Activated CD4-positive, alpha-beta T cell treated with anti-CD3 and anti-CD28 coated beads, Interleukin-2, amount 50 U/mL, for 16 hours (primary cell): ENCODE measurements at places on chromosomes 1 and 21.
A peak's percentile ranks its signal among the peaks of the same experiment; 100 is the strongest.

- DNase-seq: no peak
Measured at GRCh38 chr1:35631396-35631795, 9.9 kb downstream of the PSMB2 start.

DNA sequence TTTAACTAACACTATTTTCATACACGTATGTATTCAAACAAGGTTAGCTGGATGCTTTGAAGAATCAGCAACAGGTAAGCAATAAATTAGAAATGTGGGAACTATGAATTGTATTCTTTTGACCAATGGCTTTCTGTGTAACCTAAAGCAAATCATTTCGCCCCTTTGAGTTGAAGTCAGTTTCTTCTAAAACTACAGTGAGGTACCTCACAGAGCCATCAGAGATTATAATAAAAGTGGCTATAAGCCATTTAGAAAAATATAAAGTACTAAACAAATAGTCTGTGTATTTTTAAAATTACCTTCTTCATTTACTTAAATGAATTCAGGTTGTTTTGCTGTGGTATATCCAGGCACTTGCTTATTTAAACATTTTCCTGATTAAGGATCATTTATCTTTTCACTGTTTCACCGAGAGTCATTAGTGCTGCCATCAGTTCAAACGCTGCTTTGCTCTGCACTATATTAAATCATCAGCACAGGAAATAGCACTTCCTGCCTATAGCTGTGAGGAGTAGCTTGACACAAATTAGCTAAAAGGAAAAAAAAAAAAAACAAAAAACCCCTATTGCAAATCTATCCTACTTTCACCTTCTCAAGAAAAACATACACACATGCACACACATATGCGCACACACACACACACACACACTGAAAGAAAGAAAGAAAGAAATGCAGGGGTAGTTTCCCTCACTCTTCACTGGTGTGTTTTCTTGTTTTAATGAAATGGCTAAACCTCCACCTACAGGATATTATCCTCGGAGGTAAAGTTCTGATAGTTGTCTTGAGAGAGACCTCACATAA lies 39.8 kb upstream of the C1orf105 start:
- DNase-seq: peak; percentile 80

GRCh38 chr1:204829133-204829825 lies 41.4 kb upstream of the NFASC start:
- DNase-seq: no peak

GRCh38 chr1:72229893-72230292 lies 52.4 kb downstream of the NEGR1 start:
- DNase-seq: no peak

GRCh38 chr21:41600116-41600515 lies 92.2 kb upstream of the TMPRSS2 start:
- DNase-seq: no peak

DNA sequence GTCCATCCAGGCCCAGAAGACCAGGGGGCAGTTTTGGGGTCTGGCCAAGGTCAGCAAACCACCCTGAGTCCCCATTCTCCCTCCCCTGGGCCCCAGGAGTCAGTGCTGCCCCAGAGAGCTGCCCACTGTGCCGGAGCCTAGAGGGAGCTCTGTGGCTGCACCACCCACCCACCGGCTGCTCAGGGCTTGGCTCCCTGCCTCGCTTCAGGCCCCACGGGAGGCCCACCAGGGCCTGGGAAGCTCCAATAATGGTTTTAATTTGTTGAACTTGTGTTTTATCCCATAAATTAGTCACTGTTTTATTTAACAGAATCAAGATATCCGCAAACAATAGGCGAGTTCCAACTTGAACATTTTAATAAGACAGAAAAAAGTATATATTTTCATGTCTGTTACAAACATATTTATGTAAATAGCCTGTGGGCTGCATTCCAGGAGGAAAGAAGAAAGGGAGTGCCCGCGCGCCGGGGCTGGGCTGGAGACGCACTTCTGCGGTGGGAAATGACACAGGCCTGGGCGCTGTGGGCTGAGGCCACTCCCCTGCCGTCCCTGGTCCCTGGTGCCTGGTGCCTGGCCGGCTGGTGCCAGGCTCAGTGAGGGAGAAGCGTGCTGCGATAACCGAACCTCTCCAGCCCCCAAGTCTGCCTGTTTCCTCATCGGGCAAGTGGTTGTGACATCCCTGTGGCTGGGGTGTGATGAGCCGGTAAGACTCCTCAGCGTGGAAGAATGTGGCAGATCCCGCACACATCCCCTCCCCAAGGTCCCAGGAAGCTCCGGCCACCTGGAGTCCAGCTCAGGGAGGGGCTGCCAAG lies 160.5 kb downstream of the PEX14 start:
- DNase-seq: no peak

DNA sequence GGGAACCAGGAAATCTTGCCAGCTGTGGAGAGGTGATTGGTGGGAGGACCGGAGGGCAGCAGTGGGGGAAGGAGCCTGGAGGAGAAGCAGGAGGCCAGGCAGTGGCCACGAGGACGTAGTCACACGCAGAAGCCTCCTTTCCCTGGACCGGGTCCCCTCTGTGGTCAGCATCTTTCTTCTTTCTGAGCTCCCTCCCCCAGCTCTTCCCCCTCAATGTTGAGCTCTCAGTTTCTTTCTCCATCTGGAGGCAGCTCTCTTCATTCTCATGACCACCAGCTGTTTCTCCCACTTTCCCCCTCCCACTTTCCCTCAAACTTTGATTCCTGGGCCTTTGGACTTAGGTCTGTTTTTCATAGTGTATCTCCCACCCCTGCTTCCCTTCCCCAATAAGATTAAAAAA lies 18.3 kb downstream of the KIRREL1 start:
- DNase-seq: no peak

DNA sequence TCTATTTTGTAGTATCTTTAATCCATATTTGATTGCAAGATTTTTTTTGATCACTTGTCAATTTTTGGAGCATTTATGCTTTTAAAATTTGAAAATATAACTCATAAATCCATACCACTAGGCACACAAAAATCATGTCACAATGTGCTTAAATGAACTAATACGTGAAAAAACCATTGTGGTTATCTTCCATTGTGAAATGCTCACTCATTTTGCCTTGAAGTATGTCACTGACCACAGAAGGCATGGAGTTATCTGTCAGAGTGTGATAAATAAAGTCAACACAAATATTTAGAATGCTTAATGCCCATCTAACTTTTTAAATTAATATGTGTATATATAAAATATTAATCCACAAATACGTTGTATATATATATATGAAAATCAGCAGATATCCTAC lies 347.2 kb downstream of the PTPRC start:
- no peak for DNase-seq

DNA sequence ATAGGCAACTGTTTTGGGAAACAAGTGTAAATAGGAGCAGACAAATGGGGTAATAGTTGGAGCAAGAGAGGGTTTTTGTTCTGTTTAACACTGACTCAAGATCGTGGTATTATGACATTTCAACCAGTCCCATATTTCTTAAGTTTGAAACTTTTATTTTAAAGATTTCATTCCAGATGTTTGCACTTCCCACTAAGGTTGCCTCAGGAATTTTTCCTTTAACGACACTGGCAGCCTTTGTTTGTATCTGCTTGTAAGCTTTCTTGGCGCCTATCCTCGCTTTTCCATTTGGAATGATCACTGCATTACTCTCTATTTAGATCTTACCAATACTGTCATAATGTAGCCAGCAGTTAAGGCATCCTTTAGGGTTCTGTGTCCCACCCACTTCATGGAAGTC lies 67.7 kb downstream of the ALG6 start:
- no peak for DNase-seq

GRCh38 chr1:153968408-153968807 lies 706 bp downstream of the CREB3L4 start:
- DNase-seq: no peak

GRCh38 chr1:39788758-39789570 lies at the start of gene BMP8B:
Gene BMP8B (minus strand): TSS chr1:39788865. CDS start chr1:39788485, 380 bp downstream.
- peak; percentile 40 for DNase-seq

DNA sequence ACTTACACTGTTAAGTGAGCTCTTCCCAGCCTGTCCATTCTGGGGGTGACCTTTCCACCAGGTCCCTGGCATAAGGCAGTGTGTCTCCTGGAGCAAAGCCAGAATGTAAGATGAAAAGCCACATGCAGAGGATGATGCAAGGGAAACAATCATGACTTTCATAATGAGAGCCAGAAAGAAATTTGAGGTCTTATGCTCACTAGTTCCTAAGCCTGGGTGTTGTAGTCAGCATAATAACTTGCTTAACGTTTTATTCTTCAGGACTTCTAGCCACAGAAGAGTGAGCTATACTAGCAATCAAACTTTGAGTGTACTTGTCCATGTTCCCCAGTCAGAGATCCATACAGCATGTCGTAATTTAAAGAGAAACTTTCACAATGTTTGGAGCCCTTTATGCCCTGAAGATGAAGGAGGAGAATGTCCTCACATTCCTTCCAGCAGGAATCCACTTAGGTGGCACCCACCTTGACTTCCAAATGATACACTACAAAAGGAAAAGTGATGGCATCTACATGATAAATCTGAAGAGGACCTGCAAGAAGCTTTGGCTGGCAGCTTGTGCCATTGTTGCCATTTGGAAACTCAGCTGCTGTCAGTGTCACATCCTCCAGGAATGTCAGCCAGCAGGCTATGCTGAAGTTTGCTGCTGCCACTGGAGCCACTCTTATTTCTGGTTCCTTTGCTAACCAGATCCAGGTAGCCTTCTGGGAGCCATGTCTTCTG lies 60.5 kb upstream of the FOXD3 start:
- DNase-seq: no peak

DNA sequence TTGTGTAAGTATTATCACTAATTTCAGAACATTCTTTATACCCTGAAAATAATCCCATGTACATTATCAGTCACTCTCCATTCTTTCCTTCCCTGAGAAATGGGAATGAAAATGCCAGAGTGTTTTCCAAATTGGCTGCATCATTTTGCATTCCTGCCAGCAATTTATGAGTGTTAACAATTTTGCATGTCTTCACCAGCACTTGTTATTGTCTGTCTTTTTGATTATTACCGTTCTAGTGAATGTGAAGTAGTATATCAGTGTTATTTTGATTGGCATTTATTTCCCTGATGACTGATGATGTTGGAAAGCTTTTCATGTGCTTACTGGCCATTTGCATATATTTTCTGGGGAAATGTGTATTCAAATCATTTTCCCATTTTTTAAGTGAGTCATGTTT lies 71.9 kb downstream of the PCBP3 start:
- DNase-seq: no peak

- DNase-seq: peak; percentile 55
Measured at GRCh38 chr1:9721606-9722377, 70.3 kb downstream of the PIK3CD start.

- DNase-seq: no peak
Measured at GRCh38 chr1:67227196-67227595, 60.9 kb downstream of the IL23R start.

GRCh38 chr1:4002061-4002521 lies 102.0 kb upstream of the C1orf174 start:
- no peak for DNase-seq

GRCh38 chr21:17467392-17467791 lies 45.5 kb upstream of the CXADR start:
- DNase-seq: no peak

- no peak for DNase-seq
Measured at GRCh38 chr1:110620686-110621085, 14.5 kb upstream of the KCNA2 start.

DNA sequence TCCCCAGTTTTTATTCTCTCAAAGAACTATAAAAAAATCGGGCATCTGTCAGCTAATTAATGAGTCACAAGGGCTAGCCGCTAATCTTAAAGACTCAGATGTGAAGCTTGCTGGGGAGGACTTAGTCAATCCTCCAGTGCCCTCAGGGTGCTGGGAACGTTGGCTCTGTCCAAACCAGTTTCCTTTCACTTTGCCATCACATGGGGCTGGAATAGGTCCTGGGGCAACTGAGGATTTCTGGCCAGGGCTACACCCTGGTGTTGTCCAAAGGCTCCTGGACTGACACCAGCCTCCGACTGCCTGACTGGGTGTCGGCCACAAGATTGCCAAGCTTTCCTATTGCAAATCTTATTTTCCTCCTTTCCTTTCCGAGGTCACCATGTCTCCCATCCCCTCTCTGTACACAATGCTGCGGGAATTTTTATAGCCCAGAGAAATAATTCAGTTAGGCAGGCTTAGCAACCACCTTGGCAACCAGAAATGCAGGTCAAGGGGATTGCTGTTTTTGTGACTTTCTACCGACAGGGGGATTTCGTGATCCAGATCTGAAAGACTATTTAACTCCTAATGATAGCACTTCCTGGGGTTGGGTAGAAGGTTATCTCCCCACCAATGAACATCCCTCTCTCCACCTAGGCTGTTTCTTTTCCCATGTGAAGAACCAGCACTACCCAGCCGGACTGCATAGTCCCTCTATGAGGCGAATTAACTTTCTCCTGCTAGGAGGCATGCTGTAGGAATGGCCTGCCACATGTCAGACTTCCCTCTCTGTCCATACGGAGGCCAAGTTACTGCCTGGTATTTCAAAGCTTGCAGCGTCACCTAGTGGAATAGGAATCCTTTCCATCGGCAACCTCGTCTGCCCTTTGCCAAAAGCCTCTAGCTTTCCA lies 29.9 kb upstream of the CTBS start:
- no peak for DNase-seq

- DNase-seq: no peak
Measured at GRCh38 chr1:10208537-10208936, 1.8 kb upstream of the KIF1B start.

DNA sequence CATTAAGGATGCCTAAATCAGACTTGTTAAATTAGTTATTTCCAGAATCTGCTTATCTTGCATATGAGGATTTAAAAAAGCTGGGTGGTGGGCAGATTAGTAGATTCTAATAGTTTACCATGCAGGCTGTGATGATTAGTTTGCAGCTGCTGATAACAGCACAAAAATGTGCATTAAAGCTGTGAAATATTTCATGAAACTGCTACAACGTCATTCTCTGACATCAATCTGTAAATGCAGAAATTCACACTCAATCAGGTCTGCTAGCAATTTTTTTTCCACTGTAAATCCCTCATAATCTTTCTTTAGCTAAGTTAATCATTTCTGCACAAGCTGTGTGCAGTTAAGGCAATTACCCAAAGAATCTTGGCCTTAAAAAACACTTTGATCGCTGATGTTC lies 9.3 kb upstream of the RPE65 start:
- DNase-seq: no peak

- DNase-seq: no peak
Measured at GRCh38 chr21:31923756-31924155, 50.9 kb downstream of the HUNK start.

GRCh38 chr1:14869187-14869586 lies 270.7 kb downstream of the KAZN start:
- DNase-seq: no peak

- no peak for DNase-seq
Measured at GRCh38 chr1:219446288-219446687, 166.6 kb downstream of the ZC3H11B start.

DNA sequence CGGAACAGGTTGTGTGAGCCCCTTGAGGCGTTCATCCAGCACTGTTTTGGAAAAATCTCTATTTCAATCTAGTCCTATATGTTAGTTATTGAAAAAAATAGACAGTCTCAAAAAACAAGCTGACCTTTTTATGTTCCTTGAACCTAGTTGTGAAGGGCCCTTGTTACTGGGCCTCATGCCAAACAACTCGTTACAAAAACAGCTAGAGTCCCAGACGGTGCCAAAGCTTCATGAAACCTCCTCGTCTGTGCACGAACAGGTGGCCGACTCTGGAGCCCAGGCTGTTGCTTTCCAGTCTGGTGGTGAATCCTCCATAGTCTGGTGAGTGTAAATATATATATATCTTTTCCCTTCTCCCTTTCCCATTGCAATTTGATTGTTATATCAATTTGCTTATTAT lies at the start of gene CHIA:
Gene CHIA (plus strand): TSS at position 222 of the 400 bp plus-strand sequence. CDS start 19,617 bp downstream, outside the sequence.
- DNase-seq: no peak

- DNase-seq: no peak
Measured at GRCh38 chr1:190747704-190748103, 270.0 kb upstream of the BRINP3 start.
